ENCODE measurements at places on chromosomes 2 and 18.

- DNase-seq, result no peak
Measured at GRCh38 chr2:23452372-23452771, 67.4 kb downstream of the KLHL29 start.

- DNase-seq, result no peak
Measured at GRCh38 chr18:61714421-61714820, 178.4 kb downstream of the RNF152 start.

- DNase-seq, result no peak
Measured at GRCh38 chr2:67534745-67535144, 137.6 kb downstream of the ETAA1 start.

DNA sequence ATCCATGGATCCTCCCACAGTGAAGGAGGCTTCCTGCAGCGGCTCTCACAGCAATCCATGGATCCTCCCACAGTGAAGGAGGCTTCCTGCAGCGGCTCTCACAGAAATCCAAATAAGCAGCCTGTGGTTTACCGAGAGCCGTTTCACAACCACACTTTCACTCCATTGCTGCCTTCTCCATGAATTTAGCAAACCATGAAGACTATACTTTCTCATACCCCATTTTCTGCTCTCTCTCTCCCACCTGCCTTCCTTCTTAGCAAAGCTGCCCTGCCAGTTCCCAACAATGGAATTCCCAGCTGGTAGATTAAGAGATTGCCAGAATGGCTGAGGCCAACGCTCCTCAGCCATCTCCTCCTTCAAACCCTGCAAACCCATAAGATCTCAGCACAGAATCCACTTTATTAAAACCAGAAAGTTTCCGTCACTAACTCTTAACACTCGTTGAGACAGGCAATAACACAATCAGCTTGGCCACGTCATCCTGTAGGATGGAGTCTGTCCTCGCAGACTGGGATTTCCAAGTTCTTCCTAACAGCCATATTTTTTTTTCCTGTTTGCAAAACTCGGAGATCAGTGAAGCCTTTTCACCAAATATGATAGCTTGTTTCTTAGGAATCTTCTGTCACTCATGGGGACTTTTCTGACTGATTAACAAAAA, 162.2 kb downstream of the PXDN start:
- no peak for DNase-seq

All from suppressor macrophage (primary cell).